Stomach (tissue), 19 donors: ENCODE measurements at places on chromosomes 12 and 14. TPM values are rescaled to one million over a fixed set of nuclear protein-coding genes. Genes with fewer than 3 reads are reported as not detected.

Gene SLC25A21
- 1.2 TPM for polyA plus RNA-seq

Gene CKAP4
- polyA plus RNA-seq: 27.3 TPM

Gene MFAP5
- 20.6 TPM for polyA plus RNA-seq

Gene IFNG-AS1
- polyA plus RNA-seq: not detected

Gene PLEKHG7
- 0.31 TPM for polyA plus RNA-seq

Gene L3HYPDH
- polyA plus RNA-seq: 18.1 TPM

Gene TAS2R14
- polyA plus RNA-seq: 2.1 TPM

Gene SLC4A8
- polyA plus RNA-seq: 0.87 TPM

Gene SMIM41
- polyA plus RNA-seq: 11.8 TPM
